ENCODE measurements at places on chromosomes 1 and 21.

DNA sequence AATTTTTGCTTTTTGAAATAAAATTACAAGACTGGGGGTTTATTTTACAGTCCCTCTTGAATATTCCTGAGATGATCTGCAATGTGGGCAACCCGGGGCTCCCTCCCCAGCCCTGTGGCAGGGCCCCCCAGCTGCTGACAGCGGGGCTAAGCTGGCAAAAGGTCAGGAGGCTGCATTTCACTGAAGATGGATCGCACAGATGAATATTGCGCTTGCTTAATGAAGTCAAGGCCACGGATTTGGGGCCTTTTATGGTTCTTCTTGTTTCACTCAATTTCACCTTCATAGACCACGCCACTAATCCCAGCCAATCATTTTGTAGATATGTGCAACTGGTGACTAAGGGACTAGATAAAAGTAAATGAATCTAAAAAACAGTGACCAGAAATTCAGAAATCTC, 50.8 kb upstream of the SLC22A15 start:
- no peak for DNase-seq

DNA sequence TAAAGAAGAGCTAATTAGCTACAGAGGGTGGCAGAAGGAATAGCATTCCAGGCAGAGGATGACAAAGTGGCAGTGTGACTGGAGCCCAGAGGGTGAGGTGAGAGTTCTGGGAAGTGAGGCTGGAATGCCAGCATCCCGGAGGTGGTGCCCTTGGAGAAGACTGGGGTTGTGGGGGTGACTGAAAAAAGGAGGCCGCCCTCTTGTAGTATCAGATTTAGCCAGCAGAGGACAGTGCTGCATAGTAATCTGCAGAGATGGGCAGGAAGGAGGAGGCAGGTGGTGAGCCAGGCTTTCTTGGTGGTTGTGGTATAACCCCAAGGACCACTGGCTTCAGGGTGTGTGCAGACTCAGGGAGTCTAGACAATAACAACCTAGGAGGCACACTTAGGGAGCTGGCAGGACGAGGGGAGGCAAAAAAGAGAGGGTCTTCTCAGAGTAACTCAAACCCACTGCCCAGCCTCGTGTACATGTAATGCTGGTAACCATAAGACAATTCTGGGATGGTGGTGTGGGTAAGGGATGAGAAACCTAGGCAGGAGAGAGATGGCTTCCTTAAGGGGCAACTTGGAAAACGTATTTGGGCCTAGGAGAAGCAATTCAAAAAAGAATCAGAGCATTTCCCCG, 30.5 kb downstream of the MROH7 start:
- DNase-seq, result no peak

DNA sequence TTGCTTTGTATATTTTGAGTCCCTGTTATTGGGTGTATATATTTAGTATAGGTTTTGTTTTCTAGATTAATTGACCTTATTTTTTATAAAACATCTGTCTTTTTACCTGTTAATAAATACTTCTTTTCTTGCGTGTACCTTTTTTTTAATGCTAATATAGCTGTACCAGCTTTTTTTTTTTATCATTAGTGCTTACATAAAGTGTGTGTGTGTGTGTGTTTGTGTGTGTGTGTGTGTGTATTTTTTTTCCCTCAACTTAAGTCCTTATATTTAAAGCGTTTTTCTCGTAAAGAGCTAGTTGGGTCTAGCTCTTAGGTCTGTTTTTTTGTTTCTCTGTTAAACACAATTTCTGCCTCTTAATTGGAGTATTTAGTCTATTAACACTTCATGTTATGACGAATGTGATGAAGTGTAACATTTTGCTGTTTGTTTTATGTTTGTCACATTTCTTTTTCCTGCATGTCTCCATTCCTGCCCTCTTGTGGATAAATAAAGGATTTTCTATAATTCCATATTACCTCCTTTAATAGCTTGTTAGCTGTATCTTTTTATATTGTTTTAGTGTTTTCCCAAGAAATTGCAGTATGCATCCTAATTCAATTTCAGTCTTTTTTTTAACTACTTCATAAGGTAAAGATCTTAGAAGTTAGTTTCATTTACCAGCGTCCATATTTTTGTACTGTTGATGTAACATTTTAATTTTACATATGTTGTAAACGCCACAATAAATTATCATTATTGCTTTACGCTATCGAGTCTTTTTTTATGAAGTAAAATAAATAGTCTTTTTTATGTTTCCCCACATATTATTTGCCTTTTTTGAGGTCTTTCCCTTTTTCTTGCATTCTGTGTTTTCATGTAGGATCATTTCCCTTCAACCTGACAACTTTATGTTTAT, 4.3 kb downstream of the PRMT2 start:
- DNase-seq, result no peak

DNA sequence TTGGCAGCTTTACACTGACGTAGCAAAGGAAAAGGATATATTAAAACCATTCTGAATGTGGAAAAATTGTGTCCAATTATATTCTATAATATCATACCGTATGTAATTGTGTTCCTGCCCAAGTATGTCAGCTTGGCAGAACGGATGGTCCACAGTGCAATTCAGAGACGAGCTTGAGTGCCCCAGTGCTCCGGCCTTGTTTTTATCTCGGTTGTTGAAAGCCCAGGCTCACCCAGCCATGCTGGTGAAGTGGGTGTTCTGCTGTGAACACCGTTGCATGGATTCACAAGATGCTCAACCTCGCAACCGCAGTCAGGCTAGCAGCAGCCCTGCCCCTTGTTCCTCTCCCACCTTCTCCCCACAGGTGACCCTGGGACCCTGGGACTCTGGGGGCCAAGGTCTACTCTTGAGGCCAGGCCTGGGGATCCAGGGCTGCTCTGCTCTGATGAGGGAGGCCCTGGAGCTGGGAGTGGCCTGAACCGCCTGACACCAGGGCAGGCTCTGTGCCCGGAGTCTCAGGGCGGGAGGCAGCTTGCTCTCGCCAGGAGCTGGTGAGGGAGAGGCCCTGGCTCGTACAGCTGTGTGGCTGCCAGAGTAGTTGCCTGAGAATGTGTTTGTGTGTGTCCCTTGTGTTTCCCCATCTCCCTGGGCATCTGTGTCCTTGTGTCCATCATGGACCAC, 11.2 kb downstream of the PTPRF start:
- DNase-seq, result no peak

DNA sequence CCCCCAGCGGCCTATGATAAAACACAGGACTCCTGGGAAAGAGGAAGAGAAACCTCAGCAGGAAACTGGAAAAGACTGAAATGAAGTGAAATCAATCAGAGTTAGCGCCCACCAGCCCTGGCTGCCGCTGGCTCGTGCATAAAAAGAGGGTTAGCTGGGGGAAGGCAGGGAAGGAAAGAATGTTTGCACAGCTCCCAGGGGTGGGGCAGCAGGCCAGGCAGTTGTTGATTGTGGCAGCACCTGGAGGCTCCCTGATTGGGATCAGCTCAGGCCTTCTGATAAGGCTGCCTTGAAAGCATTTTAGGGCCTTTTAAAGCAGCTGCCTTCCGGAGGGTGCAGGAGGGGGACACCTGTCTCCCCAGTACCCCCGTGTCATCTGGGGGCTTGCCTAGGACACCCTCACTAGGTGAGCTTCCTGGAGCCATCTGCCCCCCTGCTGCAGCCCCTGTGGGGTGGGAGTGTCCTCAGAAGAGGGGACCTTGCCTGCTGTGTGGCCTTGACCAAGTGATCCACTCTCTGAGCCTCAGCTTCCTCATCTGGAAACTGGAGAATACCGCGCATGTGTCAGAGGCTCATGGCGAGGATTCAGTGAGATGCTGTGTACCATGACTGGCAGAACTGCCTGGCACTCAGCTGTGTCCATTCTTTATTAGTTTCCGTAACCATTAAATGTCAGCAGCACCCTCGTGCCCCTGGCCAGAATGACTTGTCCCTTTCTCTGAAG, 6.6 kb downstream of the EPHB2 start:
- no peak for DNase-seq

DNA sequence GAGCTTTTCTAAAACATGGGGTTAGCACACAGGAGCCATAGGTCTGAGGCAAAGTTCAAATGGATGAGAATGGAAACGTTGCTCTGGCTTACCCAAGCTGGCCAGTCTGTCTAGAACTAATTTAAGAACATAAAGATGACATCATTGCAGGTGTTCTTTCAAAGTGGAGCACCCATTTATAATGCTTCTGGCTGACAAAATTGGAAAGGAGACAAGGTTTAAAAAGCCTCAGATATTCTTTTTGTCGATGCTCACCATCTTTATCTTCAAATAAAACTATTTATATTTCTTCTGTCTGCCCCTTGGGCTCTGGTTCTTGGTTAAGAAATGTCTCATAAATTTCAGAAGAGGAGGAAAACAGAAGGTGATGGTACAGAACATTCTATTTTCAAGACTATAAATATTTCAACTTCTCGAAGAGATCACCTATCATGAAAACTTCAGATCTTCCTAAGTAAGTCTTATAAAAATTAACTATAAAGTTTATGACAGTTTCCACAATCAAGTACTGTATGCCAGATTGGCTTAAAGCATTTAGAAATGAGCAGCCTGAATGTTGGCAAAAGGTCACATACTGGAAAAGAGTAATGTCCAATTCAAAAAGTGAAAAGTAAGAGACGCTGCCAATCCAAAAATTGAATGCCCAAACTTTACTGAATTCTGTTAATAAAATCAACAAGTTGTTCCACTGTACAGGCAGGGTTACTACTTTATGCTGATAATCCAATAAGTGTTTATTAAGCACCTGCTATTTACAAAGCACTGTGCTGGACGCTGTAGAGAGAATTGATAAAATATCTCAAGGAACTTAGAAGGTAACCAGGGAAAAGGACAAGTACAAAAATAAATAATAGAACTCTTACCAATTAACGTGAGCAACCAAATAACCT, 92.0 kb downstream of the ETS2 start:
- DNase-seq, result no peak

DNA sequence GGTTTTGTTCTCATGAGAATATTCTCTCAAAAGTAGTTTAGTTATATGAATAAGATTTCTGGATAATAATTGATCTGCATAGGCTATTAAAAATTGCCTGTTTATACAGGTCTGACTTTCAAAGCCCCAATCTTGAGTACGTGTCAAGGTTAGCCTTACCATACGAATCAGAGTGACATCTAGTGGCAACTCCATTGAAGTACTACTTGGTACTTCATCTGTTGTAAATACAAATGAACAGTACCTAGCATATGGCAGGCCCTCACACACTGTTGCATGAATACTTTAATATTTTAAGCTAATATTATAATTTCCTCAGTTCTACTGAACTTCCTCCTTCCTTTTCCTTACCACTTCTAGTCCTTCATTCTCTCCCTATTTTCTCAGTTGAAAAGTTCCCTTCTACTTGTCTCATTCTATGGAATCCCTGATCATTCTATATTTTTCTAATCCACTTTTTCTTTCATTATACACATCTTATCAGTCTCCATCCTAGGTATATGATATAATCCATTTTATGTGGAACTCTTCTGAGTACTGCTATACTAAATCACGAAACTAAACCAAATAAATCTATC, 101.2 kb downstream of the AKT3 start:
- no peak for DNase-seq

Data from mesenteric fat pad (tissue), 1 donor.